ENCODE measurements at places on chromosomes 1 and 21.

DNA sequence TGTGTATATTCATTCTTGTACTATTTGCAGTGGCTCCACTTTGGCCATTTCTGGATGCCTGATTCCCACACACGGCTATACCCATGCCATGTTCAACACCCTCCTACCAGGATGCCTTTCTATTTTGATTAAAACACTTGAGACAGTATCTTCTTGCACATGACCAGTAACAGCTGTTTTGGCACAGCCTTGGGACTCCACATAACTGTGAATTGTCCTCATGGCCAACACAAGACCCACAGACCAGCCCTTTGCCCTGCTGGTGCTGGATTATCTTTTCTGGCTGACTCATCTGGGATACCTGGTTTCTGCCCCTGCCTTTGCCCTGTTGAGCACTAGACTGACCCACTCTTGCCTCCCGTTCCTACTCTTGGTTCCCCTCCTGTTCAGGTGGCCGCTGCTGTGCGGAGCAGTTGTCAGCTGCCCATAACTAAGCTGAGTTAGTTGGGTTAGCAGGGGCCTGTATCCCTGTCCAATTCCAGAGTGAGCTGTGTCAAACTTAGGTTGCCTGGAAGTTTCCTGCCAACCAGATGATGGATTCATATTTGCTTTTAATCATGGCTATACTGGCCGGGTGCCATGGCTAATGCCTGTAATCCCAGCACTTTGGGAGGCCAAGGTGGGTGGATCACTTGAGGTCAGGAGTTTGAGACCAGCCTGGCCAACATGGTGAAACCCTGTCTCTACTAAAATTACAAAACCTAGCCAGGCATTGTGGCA, 10.8 kb upstream of the EYA3 start:
- DNase-seq, result no peak

DNA sequence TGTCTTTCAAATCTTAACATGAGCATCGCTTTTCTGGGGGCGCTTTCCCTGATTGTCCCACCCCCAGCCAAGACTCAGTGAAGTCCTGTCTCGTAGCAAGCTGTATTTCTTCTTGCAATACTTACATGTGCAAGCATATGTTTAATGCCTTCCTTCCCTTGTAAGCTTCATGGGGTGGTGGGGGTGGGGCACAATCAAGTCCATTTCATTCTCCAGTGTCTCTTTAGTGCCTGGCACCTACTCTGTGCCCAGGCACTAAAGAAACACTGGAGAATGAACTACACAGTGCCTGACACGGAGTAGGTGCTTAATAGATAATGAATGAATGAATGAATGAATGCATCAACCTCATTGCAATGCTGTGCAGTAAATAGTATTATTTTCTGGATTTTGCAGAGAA, 143.1 kb downstream of the PLPP3 start:
- DNase-seq, result no peak

DNA sequence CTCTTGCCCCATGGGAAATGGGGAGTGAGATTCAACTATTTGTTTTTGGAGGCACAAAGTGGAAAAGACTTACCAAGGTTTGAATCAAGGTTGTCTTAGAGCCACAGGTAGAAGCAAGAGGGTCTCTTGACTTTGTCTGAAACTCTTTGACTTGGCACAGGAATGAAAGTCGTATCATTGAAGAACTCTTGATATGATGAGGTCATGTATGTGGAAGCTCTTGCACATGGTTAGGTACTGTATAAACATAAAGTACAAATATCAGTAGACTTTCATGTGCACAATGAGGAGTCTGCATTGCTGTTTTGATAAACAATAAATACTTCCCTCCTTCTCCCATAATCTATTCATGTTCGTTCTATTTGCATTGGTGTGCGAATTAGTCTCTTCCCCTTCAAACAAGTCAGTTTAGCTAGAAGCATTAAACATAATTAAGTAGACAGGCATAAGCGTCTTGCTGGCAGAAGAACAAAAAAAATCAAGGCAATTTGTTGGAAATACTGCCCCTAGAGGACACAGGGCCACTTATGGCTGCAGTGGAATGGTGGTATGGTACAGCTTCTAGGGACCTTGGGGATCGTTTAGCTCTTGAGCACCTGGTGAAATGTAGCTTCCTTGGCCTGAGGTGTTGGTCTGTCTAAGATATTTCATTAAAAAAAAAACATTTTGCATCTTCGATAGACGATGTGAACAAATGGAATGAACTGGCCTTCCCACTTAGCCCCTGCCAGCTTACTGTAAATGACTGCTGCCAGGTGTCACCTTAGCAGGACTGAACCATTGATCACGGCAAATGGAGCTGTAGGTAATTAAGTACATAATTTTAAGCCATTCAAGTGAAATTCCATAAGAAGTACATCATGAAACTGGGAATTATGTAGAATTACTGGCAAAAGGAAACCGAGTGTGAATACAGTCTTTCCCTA, 218.0 kb upstream of the GALNT2 start:
- no peak for DNase-seq

- no peak for DNase-seq
These were observed 170.5 kb downstream of the TOMM20 start for GRCh38 chr1:234958066-234958705.

DNA sequence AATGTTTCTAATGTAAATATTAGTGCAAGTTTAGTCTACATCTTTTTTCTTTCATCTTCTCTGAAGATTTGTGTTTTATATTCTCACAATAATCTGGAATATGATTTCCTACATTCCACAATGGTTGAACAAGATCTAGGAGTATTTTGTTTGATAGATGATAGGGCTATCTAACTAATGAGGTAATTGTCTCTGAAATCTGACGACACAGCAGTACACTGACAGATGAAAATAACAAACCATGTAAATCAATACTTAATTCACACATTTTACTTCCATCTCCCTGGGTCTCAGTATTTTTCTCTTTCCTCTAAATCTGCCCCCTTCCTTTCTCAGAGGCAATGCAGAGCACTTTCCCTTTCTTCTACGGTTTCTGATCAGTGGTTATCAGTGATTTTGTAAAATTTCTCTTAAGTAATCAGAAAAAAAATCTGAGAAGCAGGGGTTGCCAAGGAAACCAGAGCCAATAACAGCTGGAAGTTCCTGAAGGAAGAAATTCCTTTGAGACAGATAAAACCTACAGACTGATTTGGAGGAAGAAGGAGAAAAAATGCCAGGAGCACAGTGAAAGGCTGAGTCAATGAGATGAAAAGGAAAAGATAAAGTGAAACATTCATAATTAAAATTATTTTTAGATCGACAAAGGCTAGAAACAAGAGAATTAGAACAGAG, 7.3 kb upstream of the ANKRD13C start:
- DNase-seq, result no peak
